Neural progenitor cell (in vitro differentiated cells): ENCODE measurements at places on chromosomes 1 and 21.

GRCh38 chr21:32457360-32457840 is 44.9 kb downstream of the EVA1C start:
- no peak for DNase-seq

GRCh38 chr1:220044678-220045355 is 1.5 kb downstream of the EPRS1 start:
- no peak for DNase-seq

- DNase-seq: no peak
These were observed 7.2 kb upstream of the TMEM222 start for GRCh38 chr1:27314737-27315136.

DNA sequence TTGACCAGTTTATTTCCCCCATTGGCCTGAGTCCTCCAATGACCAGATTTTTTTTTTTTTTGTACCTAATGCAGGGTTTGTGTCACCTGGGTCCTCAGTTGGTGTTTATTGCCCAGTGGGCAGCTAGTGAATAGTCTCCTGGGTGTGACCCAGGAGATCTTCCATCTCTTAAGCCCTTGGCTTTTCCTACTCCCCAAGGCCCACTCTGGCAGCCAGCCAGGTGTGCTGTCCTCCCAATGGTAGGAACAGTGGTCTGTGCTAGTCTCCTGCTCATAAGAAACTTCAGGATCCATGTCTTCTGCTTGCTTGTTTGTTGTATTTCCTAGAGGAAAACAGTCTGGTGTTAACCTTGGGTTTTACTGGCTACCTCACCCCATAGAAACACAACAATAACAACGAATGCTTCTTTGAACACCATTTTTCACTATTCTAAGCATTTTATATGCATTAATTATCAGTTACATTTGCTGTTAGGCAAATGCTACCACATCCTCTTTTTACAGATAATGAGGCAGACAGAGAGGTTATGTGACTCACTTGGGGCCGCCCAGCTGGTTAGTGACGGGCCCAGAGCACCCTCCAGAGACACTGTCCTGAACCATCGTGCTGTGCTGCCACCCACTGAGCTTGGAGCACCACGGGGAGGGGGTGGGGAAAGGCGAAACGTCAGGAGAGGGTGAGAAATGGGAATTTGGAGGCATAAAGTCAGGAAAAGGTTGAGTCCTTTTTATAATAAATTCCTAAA is 107.5 kb downstream of the HIVEP3 start:
- DNase-seq: no peak

DNA sequence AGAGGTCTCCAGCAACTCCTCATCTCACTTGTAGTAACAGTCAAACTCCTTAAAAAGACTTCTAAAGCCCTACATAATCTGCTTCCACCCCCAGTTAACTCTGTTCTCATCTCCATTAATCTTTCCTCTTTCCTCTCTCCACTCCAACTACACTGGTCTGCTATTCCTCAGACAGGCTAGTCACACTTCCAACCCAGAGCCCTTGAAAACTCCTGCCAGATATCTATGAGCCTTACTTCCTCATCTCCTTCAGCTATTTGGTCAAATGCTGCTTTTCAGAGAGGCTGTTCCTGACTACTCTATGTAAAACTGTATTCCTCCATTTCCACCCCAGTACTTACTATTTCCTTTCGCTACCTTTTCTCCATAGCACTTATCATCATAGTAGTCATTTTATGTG is 24.4 kb downstream of the PCP4L1 start:
- no peak for DNase-seq

DNA sequence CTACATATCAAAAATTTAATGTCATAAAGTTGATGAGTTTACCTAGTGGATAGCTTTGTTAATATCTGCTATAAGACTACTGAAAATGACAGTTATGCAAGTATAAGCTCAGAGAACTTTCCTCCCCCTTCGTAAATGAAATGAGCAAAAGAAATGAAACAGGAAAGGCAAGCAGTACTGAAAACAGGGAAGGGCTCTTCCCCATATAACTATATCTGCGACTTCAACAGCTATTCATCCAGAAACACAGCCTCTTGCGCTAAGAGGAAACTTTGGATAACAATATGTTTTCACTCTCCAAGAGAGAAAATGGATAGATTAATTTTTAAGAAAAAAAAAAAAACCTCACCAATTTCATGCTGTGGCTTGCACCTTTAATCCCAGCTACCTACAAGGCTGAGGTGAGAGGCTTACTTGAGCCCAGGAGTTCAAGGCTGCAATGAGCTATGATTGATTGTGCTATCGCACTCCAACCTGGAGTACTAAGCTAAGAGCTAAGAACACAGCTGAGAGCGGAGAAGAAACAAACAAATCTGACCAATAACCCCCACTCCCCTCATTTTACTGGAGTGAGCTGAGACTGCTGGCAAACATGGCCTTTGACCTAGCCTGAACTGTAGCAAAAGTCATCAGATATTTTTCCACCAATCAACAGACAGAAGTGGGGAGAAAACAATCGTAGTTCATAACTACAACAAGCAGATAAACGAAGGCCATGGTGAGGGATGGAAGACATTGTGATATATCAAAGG is 29.0 kb downstream of the METTL18 start:
- DNase-seq: no peak

- peak; percentile 39 for DNase-seq
These were observed 34.1 kb downstream of the KIAA1614 start for GRCh38 chr1:180946541-180947498.

DNA sequence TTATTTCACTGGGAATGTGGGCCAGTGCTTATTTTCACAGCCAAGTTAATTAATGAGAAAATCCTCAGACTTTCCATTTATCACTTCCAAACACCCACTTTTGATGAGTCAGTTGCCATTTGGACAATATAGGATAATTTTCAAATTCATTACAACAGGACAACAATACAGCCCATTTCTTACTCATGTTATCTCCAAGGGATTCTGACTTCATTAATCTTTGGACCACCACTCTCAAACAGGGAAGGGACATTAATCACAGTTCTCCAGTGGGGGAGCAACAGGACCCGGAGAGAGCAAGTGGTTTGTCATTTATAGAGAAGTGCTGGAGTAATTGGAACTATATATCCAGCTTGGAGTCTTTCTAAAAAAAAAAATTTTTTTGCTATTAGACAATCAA is 38.7 kb downstream of the JUN start:
- no peak for DNase-seq

DNA sequence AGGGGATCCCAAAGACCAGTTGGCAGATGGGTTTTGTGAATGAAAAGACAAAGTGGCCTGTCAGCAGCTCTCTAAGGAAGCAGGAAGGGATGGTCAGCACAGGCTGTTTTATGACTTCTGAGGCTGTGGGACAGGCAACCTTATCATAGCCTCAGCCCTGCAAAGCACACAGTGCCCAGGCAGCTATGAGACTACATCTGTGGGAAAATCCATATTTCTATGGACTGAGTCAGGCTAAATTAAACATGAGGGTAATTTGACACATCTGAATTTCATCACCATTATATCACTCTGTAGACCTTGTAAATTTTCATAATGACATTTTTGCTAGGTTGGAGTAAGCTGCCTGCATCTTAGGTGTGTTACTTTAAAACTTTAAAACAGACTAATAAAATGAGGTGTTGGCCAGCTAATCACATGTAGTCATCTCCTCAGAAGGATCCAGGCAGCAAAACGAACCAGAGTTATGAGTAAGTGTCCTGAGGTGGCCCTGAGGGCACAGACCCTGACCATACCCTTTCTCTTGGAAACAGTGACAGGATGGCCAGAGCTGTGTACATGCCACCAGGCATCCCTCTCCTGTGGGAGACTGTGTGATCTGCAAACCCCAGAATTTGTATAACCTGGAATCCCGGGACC is 14.6 kb downstream of the NGF start:
- DNase-seq: no peak

- peak; percentile 1 for DNase-seq
These were observed 14.7 kb downstream of the MTHFR start for GRCh38 chr1:11790880-11791715.

GRCh38 chr1:19909392-19909791 is 14.0 kb downstream of the PLA2G2E start:
- DNase-seq: no peak

GRCh38 chr1:19453741-19454201 is 31.6 kb downstream of the CAPZB start:
- no peak for DNase-seq

DNA sequence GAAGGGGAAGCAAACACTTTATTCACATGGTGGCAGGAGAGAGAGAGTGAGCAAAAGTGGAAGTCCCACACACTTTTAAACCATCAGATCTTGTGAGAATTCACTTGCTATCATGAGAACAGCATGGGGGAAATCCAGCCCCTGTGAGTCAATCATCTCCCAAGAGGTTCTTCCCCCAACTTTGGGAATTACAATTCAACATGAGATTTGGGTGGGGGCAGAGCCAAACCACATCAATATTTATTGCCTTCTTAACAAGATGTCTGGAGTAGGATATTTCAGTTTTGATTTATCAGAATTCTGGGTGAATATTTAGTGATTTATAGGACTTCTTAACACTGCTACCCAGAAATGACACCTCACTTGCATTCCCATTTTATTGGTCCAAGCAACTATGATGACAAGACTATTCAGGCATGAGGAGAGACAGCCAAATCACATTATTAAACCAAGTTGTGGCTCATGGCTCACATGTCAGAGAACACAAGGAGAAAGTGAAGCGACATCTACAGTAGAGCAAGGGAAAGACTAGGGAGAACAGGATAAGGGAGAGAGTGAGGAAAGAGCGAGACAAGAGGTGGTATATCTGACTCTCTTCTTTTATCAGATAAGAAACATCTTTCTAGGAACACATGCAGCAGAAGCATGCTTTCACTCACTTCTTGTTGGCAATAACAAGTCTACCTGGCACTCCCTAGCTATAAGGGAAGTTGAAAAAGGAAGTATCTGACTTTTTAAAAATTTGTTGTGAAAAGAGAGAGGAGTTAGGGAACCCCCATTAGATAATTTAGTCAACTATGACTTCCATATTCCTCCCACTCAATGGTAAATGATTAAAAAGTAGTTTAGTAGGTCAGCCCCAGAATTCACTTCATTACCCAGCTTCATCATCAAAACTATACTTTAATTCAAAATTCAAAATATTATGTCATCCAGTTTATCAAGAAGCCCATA is 36.6 kb upstream of the PTPRC start:
- no peak for DNase-seq

- DNase-seq: no peak
These were observed 283.0 kb upstream of the PLXNA2 start for GRCh38 chr1:208527156-208527555.

- DNase-seq: peak; percentile 47
These were observed 2.7 kb downstream of the DDX20 start for GRCh38 chr1:111758373-111758772.

GRCh38 chr1:72438270-72438669 is 155.9 kb upstream of the NEGR1 start:
- no peak for DNase-seq

- DNase-seq: no peak
These were observed 31.3 kb downstream of the ZBTB8B start for GRCh38 chr1:32496127-32496526.

DNA sequence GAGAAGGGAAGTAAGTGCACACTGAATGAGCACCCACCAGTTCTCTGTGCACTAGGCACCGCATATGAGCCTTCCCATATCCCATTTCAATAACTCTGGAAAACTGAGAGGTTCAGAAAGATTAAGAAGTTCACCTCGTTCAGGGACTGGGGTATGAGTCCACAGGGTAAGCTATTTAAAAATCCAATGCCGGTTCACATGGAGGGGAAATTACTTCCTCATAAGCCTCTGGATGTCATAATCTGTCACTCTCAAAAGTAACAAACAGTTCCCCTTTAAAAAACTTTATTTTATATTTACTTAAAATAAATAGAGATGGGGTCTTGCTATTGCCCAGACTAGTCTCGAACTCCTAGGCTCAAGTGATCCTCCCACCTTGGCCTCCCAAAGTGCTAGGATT is 1.9 kb downstream of the OR2B11 start:
- DNase-seq: no peak

- DNase-seq: no peak
These were observed 106.1 kb downstream of the CRYAA start for GRCh38 chr21:43274946-43275310.

- no peak for DNase-seq
These were observed 21.2 kb upstream of the ADAR start for GRCh38 chr1:154629061-154629674.
